Endodermal cell (in vitro differentiated cells): ENCODE measurements at places on chromosomes 3 and 15.

GRCh38 chr15:39156166-39156565, 424.7 kb upstream of the THBS1 start:
- no peak for DNase-seq

DNA sequence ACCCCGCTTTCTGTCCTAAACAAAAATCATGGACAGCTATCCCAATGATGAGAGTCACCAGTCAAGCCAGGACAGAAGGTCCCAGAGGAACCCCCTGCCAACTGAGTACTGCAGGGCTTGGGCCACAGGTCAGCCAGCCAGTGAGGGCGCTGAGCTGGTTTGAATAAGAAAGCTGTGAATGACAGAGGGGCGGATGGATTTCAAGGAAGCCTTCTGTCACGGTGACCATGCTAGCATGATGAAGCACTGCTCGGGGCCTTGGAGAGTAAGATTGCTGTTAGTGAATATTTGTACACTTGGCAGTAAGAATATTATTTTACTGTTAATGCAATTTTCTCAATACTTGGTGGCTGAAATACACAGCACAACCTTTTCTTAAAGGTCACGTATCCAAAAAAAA, 734.0 kb upstream of the NR2F2 start:
- peak; percentile 76 for DNase-seq

- DNase-seq = no peak
These were observed 62.7 kb downstream of the TFDP2 start for GRCh38 chr3:142086581-142087090.

GRCh38 chr15:91632176-91632575, 221.3 kb upstream of the SLCO3A1 start:
- DNase-seq = no peak

DNA sequence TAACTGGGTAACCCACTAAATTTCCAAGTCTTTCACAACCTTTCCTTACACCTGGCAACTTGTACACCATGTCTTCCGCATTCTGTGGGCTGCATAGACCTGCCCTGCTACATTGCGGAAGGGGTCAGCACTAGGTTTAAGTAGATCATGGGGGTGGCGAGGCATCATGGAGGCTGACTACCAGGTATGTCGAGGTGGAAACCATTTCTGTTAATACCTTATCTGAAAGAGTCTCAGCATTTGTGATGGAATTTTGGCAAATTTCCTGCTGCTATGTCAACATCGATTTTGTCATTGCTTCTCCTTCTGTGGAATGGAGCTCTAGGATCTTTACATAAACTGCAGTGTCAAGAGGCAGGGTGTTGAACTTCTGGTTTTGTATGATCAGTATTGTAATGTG, 187.2 kb downstream of the GHSR start:
- DNase-seq = no peak

- DNase-seq = peak; percentile 87
These were observed 225.5 kb upstream of the IL12A start for GRCh38 chr3:159763011-159763601.

- no peak for DNase-seq
These were observed 35.0 kb downstream of the MTMR10 start for GRCh38 chr15:30956216-30957124.

DNA sequence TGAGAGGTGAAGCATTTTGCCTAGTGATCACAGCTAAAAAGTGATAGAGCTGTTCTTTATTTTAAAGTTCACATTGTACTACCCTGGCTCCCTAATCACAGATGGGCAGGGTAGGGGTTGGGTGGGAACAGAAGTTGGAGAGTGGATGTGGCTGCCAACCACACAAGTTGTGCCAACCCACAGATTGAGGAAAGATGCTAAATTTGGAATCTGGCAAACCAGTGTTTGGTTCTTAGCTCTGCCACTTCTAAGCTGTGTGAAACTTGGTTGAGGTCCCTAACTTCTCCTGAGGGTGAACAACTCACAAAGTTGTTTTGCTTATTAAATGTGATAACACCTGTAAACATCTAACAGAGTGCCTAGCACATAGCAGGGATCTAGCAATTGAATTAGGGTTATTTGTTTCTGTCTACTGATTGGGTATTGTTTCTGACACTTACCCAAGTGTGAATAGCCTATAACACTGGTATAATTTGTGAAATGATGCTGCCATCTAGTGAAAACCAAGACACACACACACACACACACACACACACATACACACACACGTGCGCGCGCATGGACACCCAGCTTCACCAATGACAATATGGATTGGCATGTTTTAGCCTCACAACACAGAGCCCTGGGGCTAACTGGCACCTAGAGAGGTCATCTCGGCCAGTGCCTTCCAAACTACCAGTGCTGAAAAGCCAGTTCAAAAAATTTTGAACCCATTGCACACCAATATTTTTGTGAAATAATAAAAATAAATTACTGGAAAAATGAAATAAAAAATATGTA, 25.3 kb downstream of the ADGRG7 start:
- DNase-seq = peak; percentile 49

- no peak for DNase-seq
These were observed 86.6 kb downstream of the FNDC3B start for GRCh38 chr3:172125963-172126457.

- no peak for DNase-seq
These were observed 37.3 kb downstream of the BSN start for GRCh38 chr3:49591615-49592014.

- no peak for DNase-seq
These were observed 66.1 kb downstream of the BOC start for GRCh38 chr3:113277414-113277813.

GRCh38 chr15:58805095-58805494, 34.0 kb downstream of the MINDY2 start:
- DNase-seq = no peak

DNA sequence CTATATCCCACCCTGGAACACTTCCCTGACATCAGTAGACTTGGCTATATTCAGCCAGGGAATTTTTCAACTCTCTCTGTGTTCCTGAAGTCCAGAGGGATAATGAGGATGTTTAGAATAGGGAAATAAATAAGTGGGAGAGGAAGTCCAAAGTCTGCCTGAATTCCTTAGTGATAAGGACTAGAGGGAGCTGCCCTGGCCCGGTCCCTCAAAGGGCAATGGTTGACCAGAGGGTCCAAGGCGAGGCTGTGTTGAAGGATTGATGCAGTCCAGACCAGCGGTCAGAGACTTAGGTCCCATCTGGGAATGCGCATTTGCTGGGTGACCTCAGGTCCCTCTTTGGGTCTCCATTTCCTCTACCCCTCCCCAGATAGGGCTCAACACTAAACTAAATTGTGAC, 7.9 kb downstream of the VIPR1 start:
- DNase-seq = no peak

DNA sequence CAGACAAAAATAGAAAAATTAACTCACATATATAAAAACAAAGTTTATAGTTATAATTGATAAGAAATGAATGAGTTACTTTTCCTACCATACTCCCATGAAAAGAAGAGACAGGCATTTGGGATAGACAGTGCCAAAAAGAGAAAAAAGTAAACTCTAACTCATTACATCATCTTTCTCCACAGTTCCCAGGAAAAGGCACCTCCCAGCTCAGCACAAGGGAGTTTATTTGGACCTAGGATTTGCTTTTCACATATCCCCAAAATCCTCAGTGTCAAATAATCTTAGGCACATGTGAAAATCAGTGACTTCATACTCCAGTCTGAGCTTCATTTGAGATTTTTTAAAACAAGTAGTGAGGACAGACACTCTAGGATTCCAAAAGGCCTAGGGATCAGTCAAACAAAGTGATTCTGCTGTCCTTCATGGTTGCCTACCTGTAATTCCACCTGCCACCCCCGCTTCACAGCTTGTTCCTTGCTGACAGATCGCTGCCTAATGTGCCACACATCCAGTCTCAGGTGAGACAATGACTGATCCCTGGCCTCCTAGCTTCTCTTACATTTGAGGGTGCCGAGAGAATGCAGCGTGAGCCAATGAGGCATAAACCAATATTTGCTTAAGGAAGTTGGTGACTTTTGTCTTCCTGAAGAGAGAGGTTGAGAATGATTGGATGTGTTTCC, 573.7 kb downstream of the TBL1XR1 start:
- no peak for DNase-seq

- DNase-seq = no peak
These were observed 39.1 kb downstream of the MYO9A start for GRCh38 chr15:72078887-72079286.

DNA sequence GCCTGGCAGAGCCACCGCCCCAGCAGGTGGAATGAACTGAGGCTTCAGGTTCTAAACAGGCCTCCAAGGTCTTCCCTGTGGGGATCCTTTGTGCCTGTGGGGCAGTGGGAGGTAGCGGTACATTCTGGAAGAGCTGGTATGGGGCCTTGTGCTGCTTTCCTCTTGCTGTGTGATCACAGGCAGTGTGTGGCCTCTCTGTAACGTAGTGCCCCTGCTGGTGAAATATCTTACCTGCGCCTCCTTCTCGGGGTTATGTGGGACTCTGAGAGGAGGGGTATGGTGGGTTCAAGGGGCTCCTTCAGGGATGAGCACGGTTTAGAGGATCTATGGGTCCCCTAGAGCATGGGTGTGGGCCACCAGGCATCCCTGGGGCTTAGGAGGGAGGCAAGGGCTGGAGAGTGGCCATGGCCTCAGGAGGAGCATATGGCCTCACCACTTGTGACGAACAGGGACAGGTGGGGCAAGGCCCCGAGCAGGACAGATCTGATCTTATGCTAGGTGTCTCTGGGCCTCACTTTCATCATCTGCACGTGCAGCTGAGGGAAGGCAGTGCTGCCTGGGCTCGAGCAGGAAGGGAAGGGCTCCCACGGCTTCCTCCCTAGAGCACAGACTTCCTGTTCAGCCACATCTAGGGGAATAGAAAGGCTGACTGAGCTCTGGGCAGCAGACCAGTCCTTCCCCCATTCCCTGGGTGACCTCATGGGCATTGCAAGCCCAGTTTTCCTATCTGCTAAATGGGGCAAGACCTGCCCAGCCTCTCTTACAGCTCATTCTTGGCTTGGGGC, 1.9 kb upstream of the ALS2CL start:
- peak; percentile 90 for DNase-seq

DNA sequence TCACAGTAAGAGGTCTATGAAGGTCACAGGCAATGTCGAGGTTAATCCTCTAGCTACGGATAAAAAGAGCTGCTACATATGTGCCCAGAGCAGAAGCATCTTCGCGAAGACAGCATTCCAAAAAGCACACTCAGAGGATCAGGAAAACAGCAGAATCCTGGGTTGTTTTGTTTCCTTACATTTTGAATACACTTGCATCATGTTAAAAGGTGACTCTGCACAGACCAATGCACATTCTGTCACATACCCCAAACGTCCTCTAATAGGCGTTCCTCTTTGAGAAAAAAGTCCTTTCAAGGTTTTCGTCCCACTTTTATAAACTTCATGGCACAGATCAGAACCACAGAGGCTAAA, 52.7 kb downstream of the VGLL4 start:
- DNase-seq = no peak

DNA sequence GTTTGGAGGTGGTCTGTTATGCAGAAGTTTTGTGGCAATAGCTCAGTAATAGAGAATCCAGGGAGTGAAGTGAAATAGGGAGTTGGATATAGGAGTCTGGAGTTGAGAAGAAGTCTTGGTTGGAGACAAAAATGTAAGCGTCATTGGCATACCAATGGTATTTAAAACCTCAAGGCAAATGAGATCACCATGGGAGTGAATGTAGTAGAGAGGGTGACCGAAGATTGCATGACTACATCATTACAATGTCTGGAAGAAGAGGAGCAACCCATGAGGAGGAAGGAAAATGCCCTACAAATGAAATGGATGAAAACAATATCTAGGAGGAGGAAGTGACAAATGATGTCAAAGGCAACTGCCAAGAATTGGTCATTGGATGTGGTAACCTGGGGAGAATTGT, 54.4 kb downstream of the CNTN4 start:
- DNase-seq = no peak

- peak; percentile 77 for DNase-seq
These were observed 41.8 kb downstream of the EPHB3 start for GRCh38 chr3:184603151-184604030.

DNA sequence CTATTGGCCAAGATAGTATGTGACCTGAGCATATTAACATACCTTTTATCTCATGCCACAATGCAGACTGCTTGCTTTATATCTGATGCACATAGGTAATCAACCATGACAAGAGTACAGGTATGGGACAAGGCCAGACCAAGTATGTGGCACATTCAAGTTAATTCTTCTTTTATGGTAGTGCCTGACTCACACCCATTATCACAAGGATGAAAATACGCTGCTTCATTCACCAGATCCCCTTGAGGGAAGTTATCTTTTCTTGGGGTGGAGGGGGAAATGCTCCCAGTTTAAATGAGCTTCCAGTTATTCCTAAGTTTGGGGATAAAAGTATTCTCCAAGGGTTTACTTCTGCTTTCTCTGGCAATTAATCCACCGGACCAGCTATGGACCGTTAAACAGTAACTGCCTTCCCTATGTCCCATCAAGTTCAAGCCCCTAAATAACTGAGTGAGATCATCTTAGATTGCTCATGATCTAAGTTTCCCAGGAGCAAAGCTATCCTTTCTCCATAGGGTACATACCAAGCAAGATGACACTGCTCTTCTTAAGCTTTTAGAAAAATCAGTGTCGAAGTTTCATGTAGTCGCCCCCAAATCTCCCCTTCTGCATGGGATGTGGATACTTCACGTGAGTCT, 1.9 kb downstream of the COL8A1 start:
- DNase-seq = no peak

DNA sequence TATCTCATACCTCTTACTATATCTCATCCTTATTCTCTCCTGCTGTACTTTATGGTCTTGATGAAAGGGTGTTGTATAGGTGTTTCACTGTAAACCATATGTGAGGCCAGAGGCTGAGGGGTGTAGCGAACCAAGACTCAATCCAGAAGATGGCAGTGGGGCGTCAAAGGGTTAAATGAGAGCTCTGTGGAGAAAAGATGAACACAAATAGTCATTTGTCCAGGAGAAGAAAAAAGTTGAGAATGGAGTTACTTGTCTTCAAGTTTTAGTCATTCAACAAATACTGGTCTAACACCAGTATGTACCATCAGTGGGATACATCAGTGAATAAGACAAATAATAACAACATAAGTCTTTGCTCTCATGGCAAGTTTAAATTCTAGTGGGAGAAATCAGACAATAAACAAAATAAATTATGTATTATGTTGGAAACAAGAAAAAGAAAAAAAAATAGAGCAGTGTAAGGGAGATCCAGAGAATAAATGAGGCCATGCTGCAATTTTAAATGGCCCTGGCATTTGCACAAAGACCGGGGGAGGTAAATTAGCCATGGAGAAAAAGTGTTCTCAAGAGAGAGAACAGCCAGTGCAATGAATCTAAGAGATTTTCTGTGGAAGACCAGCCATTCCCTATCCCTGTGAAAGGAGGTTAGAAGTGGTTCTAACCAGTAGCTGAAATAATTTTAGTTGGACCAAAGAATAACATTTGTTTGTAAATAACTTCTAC, 77.0 kb upstream of the UMPS start:
- no peak for DNase-seq

GRCh38 chr3:187679638-187680396, 9.6 kb upstream of the SST start:
- peak; percentile 97 for DNase-seq

GRCh38 chr3:118863731-118864322, 170.8 kb downstream of the IGSF11 start:
- DNase-seq = peak; percentile 76
